ENCODE measurements at places on chromosomes 5 and 9. TPM values are rescaled to one million over a fixed set of nuclear protein-coding genes. Genes with fewer than 3 reads are reported as not detected.

DNA sequence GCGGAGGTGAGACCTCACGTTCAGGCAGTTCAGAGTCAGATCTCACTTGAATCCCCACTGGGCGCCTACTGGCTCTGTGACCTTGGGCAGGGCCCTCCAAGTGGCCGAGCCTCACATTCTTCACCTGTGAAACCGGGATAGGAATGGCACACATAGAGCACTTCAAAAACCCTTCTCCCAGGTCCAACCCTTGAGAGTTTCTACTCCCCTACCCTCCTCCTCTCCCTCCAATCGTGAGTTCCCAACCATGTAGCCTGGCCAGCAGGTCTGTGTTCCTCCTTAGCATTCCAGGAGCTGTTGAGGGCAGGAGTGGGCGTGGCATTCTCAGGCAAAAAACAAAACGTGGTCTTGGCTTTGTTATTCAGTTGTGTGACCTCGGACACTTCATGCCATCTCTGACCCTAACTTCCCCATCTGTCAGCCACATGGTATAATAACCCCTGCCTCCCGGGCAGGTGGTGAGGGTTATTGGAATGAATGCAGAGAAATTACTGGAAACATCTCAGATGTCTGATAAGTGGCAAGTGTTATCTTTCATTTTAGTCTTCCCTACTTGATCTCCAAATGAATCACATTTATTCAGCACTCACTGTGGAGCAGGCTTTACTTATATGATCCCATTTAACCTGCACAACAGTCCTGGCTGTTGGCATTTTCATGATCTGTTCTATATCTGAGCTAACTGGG lies 112.8 kb upstream of the BOD1 start:
- H3K4me1 ChIP-seq, result no peaks in the 10 kb centered on the region
- no peaks in the 10 kb centered on the region for H3K27me3 ChIP-seq
- H3K27ac ChIP-seq, result no peak overlapping the region

DNA sequence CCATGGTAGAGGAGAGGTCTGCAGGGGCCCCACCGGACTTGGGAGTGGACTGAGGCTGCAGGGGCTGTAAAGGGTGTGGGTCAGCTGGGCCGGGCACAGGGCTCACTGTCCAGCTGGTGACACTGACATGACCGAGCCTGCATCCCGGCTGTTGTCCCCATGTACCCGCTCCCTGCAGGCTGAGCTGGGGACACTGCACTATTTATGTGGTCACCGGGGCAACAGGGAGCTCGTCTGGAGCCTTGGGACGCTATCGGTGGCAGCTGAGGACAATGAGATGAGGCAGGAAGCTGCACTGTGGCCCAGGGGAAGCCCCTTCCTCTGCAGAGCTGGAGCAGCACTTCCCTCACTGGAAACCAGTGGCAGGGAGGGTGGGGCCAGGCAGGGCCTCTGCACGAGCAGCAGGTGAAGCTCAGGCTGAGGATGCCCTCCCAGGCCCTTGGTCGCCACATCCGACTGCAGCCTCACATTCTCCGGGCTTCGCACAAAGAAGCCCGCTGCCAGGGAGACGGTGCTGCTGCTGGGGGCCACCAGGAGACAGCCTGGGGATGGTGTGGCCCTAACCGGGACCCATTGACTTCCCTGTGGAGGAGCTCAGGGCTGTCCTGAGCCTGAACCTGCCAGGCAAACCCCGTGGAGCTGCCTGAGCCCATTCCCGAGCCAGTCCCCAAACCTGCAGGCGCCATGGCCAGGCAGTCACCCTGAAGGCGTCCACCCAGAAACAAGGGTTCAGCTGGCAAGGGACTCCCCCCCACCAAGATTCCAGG lies 26.4 kb downstream of the ZDHHC11B start:
- no peaks in the 10 kb centered on the region for H3K27me3 ChIP-seq
- DNase-seq, result peak; percentile 57
- no peak overlapping the region for H3K4me3 ChIP-seq
- peaks cover 4% of the 10 kb centered on the region for H3K4me1 ChIP-seq

DNA sequence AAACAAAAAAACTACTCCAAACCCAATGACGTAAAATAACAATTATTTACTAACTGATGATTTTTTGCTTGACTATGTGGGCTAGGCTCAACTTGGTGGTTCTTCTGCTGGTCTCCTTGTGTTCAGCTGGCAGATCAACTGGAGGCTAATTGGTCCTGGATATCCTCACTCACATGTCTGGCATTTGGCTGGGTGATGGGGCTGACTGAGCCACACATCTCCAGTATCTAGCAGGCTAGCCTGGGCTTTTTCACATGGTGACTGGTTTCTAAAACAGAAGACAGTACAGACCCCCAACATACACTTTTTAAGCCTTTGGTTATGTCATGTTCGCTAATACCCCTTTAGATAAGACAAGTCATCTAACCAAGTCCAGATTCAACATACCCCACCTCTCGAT lies 104.7 kb upstream of the PRRC1 start:
- no peaks in the 10 kb centered on the region for H3K4me1 ChIP-seq
- no peak overlapping the region for H3K4me3 ChIP-seq
- H3K36me3 ChIP-seq, result no peaks in the 10 kb centered on the region
- H3K27me3 ChIP-seq, result peaks cover 4% of the 10 kb centered on the region
- no peak overlapping the region for H3K27ac ChIP-seq

- peaks cover 15% of the 10 kb centered on the region for H3K4me1 ChIP-seq
- no peaks in the 10 kb centered on the region for H3K36me3 ChIP-seq
- no peak for DNase-seq
These were observed 303.9 kb downstream of the DOCK8 start for GRCh38 chr9:518540-518939.

DNA sequence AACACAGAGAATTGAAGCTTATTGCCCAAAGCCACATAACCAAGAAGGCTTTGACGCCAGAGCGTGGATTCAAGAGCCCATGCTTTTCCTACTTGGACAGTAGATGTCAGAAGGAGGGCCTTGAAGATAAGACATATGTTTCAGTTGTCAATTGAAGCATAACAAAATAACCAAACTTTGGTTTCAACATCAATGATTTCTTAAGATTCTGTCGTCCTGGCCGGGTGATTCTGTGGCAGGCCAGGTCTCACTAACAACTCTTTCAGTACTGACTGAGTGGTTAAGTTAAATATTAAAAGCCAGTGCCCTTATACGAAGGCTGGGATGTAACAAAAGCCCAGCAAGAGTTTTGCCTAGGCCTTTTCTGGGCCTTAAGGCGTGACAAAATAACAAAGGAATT lies 94.0 kb downstream of the RCL1 start:
- DNase-seq, result no peak
- no peaks in the 10 kb centered on the region for H3K27me3 ChIP-seq
- peaks cover 2% of the 10 kb centered on the region for H3K36me3 ChIP-seq

- peaks cover 26% of the 10 kb centered on the region for H3K27me3 ChIP-seq
- no peak overlapping the region for H3K27ac ChIP-seq
- H3K4me1 ChIP-seq, result no peaks in the 10 kb centered on the region
These were observed 6.2 kb downstream of the UGT3A2 start for GRCh38 chr5:36060420-36060887.

DNA sequence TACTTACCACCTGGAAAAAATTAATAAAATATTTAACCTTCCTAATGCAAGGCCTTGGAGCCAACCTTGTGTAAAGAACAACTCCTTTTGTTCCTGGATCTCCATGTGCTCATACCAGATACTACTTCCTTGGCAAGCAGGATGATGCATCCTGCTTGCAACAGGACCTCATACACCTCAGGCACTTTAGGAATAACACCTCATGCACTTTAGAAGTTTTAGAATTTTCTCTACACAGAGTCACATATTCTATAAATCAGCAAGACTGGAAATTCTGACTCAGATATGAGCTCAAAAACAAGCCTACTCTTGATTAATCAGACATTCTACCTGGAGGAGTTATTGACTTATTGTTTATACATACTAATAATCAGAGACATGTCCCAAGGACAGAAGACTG lies 209.6 kb upstream of the CDH10 start:
- H3K4me1 ChIP-seq, result no peaks in the 10 kb centered on the region
- DNase-seq, result no peak
- no peaks in the 10 kb centered on the region for H3K36me3 ChIP-seq
- H3K27me3 ChIP-seq, result no peaks in the 10 kb centered on the region

DNA sequence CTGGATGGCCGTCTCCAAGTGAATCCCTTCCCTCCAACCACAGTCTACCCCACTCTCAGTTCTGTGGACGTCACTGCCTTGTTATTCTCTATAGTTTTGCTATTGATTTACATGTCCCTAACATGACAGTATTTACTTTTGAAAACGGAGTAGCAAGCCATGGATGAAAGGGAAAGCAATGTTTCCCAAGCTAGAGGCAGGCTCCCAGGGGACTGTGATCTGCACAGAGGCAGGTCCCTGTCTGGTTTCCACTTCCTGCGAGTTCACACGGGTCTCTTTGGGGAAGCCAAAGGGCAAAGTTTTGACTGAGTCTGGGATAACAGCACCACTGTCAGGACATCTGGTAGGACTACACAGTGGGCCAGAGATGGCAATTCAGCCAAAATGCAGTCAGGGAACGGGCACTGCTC lies 12.7 kb downstream of the C9orf153 start:
- H3K4me3 ChIP-seq, result no peak overlapping the region
- H3K27me3 ChIP-seq, result no peaks in the 10 kb centered on the region
- H3K4me1 ChIP-seq, result peaks cover 2% of the 10 kb centered on the region
- no peak overlapping the region for H3K27ac ChIP-seq

DNA sequence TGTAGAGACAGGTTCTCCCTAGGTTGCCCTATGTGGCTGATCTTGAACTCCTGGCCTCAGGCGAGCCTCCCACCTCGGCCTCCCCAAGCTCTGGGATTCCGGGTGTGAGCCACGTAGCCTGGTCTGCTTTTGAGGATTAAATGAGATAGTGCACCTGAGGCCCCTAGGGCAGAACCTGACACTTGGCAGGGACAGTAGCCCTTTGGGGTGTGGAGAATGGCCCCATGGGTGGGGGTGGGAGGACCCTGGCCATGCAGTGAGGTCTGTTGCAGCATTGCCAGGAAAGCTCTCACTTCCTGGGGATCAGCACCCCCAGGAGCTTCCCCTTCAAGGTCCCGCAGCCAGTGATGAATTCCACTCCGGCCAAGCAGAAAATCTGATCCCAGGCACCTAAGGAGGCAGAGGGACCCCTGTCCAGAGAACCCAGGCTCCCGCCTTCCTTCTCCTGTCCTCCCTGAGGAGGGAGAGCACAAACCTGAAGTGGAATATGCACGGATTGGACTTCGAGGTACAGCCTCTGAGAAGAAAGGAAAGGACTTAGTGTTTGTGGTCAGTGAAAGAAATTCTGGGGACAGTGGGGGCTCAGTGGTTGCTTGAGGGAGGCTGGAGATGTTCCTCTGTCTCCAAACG lies 73.9 kb upstream of the UNC5A start:
- peaks cover 26% of the 10 kb centered on the region for H3K27me3 ChIP-seq
- H3K27ac ChIP-seq, result no peak overlapping the region
- no peak overlapping the region for H3K4me3 ChIP-seq
- no peaks in the 10 kb centered on the region for H3K36me3 ChIP-seq

DNA sequence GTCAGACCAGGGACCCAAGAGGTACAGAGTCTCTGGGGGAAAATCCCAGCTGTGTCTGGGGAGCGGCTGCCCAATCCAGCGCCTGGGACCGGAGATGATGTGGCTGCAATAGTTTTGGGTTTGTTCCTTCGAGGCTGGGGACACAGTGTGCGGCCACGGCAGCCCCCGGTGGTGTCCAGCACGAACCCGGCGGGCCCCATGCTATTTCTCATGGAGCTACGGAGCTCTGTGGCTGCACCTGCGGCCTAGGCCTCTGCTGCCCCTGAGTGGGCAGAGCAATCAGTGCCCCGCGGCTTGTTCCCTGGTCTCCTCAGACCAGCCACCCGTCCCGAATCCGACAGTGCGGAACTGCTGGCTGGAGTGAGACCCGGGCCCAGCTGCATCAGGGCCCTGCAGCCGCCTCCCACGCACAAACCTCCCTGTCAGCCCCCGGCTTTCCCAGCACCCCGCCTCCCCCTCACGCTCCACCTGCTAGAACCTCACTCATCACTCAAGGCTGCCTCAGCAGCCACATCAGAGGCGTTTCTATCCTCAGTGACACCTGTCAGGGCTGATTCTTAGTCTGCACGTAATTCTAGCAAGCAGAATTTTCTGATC lies 29.0 kb downstream of the SARDH start:
- DNase-seq, result no peak
- no peaks in the 10 kb centered on the region for H3K27me3 ChIP-seq
- no peak overlapping the region for H3K27ac ChIP-seq
- peaks cover 5% of the 10 kb centered on the region for H3K4me1 ChIP-seq
- H3K4me3 ChIP-seq, result no peak overlapping the region

DNA sequence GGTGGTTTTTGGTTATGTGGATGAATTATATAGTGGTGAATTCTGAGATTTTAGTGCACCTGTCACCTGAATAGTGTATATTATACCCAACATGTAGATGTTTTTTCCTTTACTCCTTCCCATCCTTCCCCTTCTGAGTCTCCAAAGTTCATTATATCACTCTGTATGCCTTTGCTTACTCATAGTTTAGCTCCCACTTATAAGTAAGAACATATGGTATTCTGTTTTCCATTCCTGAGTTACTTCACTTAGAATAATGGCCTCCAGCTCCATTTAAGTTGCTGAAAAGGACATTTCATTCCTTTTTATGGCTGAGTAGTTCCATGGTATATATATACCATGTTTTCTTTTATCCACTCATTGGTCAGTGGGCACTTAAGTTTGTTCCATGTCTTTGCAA lies 161.6 kb upstream of the CD180 start:
- no peak overlapping the region for H3K4me3 ChIP-seq
- H3K36me3 ChIP-seq, result no peaks in the 10 kb centered on the region
- DNase-seq, result no peak
- peaks cover 7% of the 10 kb centered on the region for H3K4me1 ChIP-seq

GRCh38 chr5:81895307-81895706 lies 76.5 kb upstream of the ATG10 start:
- no peaks in the 10 kb centered on the region for H3K4me1 ChIP-seq
- H3K27me3 ChIP-seq, result no peaks in the 10 kb centered on the region
- no peaks in the 10 kb centered on the region for H3K36me3 ChIP-seq
- no peak overlapping the region for H3K27ac ChIP-seq
- no peak for DNase-seq

- peaks cover 4% of the 10 kb centered on the region for H3K27me3 ChIP-seq
- no peak for DNase-seq
- no peaks in the 10 kb centered on the region for H3K4me1 ChIP-seq
- H3K36me3 ChIP-seq, result no peaks in the 10 kb centered on the region
These were observed 341.5 kb upstream of the CCNH start for GRCh38 chr5:87754009-87754757.

GRCh38 chr9:126745574-126746411 lies 59.0 kb upstream of the ZBTB43 start:
- H3K4me1 ChIP-seq, result peaks cover 29% of the 10 kb centered on the region
- peak; percentile 61 for DNase-seq
- peak overlapping the region; percentile 69 for H3K27ac ChIP-seq
- H3K4me3 ChIP-seq, result peak overlapping the region; percentile 51
- H3K36me3 ChIP-seq, result no peaks in the 10 kb centered on the region

- no peak overlapping the region for H3K27ac ChIP-seq
- no peak overlapping the region for H3K4me3 ChIP-seq
- no peaks in the 10 kb centered on the region for H3K27me3 ChIP-seq
- H3K36me3 ChIP-seq, result no peaks in the 10 kb centered on the region
- H3K4me1 ChIP-seq, result no peaks in the 10 kb centered on the region
- no peak for DNase-seq
These were observed 172.0 kb upstream of the SEMA6A start for GRCh38 chr5:116746668-116747067.

Gene MAMDC4
- 24.7 TPM for total RNA-seq

Gene CD14
- 0.31 TPM for total RNA-seq

Gene ISL1
- not detected for total RNA-seq

Gene ECM2
- not detected for total RNA-seq

Gene APBA1
- total RNA-seq, result 1.1 TPM

Gene RABEPK
- 37.7 TPM for total RNA-seq

Measured in activated CD4-positive, alpha-beta T cell treated with anti-CD3 and anti-CD28 coated beads, Interleukin-2, amount 10 ng/mL, durations not matched to agents 24 days and 14 days (primary cell).